Activated CD4-positive, alpha-beta T cell treated with anti-CD3 and anti-CD28 coated beads, Interleukin-2, amount 50 U/mL, for 24 hours (primary cell): ENCODE measurements at places on chromosomes 5 and 9.

GRCh38 chr5:6483880-6484382, 35.3 kb downstream of the UBE2QL1 start:
- no peak for DNase-seq

- no peak for DNase-seq
These were observed 17.8 kb upstream of the SLC25A51 start for GRCh38 chr9:37921546-37922300.

DNA sequence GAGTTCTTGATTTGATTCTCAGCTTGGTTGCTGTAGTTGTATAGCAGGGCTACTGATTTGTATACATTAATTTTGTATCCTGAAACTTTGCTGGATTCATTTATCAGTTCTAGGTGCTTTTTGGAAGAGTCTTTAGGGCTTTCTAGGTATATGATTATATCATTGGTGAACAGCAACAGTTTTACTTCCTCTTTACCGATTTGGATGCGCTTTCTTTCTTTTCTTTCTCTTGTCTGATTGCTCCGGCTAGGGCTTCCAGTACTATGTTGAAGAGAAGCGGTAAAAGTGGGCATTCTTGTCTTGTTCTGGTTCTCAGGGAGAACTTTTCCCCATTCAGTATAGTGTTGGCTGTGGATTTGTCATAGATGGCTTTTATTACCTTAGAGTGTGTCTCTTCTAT, 158.9 kb downstream of the SAXO1 start:
- DNase-seq = no peak

GRCh38 chr9:23941051-23941450, 115.0 kb upstream of the ELAVL2 start:
- no peak for DNase-seq

DNA sequence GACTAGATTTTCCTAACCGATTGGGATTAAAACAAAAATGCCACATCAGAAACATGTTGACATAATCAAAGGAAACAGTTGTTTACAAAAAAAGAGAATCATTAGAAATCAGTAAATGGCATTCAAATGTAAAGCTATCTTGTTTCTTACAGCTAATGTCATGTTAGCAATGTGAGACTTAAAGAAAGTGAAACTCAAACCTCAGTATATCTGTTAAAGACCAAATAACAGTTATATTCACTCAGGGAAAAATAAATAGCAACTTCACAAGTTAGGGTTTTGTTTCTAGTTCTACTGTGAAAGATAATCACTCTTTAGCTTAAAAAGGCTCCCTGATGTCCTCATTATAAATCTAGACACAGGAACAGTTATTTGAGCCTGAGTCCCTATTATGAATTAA, 189.3 kb upstream of the EFNA5 start:
- no peak for DNase-seq

GRCh38 chr5:130243641-130244040, 339.4 kb downstream of the CHSY3 start:
- DNase-seq = no peak

- no peak for DNase-seq
These were observed 13.8 kb upstream of the STC2 start for GRCh38 chr5:173341961-173342430.

GRCh38 chr5:83889971-83890745, 169.5 kb upstream of the HAPLN1 start:
- no peak for DNase-seq

DNA sequence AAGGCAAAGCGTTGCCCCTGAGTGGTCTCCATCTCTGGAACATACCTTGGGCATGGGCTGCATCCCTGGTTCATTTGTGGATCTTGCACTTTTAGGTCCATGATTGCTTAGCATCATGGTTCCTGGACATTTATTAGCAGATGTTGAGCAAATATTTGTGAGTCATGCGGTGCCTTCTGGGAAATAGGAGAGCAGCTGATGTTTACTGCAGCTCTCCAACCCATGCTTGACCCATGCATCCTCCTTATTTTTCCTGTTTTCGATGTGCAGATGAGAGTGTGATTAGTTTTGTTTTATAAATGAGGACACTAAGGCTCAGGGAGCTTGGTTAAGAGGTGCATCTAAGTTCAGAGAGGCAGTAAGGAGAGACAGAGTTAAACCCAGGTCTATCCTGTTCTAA, 253.7 kb downstream of the ICE1 start:
- DNase-seq = no peak

DNA sequence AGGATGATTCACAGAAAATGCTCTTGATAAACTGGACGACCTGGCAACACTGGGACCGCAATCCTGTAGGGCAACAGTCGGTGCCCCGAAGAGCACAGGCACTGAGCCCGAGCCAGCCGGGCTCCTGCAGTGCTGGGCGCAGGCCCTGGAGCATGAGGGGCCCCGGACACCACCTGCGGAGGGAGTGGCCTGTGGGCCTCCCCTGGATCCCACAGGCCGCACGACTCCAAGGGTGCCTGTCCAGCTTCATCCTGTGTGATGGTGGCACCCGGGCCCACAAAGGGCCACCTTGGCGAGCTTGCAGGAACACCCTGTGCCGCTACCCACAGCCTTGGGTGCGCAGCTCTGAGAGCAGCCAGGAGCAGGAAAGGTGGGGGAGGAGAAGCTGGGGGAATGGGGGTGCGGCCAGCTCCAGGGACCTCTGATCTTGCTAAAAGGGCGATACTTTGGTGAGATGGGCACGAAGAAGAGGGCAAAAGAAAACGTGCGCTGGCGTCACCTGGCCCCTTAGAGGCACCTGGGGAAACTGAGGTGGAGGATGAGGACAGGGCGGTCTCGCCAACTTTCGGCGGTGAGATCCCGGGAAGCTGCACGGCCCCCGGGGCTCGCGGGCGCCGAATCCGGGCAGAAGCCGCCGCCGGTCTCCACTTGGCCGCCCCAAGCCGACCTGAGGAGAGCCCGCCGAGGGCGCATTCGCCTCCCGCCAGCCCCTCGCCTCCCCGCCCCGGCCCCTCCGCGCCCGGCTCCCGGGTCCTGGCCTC, 722 bp downstream of the TBC1D9B start:
- DNase-seq = no peak

- no peak for DNase-seq
These were observed 66.5 kb upstream of the TLX3 start for GRCh38 chr5:171242521-171242920.

DNA sequence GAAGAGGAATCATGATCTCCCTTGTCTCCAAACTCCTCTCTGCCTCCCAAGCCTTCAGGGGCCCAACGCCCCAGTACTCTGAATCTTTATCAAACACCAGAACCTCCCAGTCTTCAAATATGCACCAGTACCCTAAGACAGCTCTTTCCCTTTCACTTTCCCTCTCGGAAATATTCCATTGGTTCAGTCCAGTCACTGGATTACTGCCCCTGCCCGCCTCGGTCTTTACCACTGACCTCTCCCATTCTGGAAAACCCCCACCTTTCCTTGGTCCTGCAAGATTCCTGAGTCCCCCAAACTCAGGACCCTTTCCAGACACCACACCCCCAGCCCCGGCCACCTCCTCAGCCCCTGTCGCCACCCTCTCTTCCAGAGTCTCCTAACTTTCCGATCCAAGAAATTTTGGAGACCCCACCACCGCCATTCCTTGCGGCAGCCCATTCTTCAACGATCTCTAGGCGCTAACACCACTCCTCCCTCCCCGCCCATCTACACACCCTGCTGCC, 674 bp downstream of the C5orf15 start:
- DNase-seq = no peak

- DNase-seq = peak; percentile 2
These were observed 909 bp downstream of the SLC36A1 start for GRCh38 chr5:151448038-151448985.

- no peak for DNase-seq
These were observed 119.4 kb upstream of the PTCH1 start for GRCh38 chr9:95635986-95636671.

DNA sequence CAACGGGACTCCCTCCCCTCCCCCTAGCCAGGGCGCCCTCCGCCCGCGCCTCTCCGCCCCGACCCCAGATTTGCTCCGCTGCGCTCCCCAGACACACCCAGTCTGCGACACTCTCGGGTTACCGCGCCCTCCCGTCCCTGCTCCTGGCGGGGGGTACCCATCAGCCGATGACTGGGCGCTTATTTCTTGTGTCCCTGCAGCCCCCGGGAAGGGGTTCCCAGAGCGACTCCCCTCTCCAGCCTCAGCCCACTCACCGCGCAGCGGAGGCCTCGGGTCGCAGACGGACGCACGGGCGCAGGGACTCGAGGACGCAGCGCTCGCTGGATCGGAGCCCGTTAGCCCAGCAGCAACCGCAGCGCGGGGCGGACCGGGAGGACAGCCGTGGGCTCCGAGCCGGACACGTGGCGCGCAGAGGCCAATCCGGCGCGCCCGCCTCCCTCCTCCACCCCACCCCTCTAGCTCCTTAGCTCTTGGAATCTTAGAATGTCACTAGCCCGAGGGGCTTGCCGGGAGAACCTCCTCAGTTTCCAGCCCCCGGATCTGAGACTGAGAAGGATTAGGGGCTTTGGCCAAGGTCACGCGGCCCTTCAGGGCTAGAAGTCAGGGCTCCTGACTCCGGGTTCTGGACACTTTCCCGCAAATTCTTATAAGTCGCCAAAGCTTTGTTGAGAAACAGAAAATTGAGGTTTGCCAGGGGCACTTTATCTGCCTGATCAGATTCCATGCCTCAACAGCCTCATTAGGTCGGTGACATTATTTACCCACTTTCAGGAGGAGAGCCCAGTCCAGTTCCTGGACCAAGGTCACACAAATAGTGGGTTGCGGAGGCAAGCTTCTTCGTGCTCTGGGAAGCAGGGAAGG, at the start of gene ANXA6:
Gene ANXA6, minus strand, starts transcription at position 354 of the 861 bp plus-strand sequence. CDS start 9,878 bp downstream, outside the sequence.
- DNase-seq = peak; percentile 55
